Activated CD4-positive, alpha-beta T cell treated with anti-CD3 and anti-CD28 coated beads, Interleukin-2, amount 50 U/mL, for 4 hours (primary cell): ENCODE measurements at places on chromosomes 11 and 22.

GRCh38 chr11:34614344-34615104 lies 6.4 kb upstream of the EHF start:
- no peak for DNase-seq

GRCh38 chr22:36492109-36492508 lies 10.7 kb upstream of the TXN2 start:
- DNase-seq: no peak

DNA sequence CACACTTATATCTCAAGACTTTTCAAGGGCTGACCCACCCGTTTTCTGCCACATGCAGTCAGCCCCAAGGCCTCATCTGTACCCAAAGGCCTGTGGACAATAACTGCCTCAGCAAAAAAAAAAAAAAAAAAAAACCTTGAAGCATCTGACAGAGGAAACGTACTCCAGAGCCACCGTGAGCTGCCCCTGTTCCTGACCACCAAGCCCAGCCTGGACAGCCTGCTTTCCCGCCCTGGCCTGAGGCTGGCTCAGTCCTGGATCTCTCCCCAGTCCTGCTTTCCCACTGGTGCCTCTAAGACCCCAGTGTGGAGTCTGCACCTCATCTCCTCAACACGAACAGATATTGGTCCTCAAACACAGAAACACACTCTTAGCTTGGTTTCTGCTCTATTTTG lies 66.5 kb downstream of the SLC35F2 start:
- no peak for DNase-seq

DNA sequence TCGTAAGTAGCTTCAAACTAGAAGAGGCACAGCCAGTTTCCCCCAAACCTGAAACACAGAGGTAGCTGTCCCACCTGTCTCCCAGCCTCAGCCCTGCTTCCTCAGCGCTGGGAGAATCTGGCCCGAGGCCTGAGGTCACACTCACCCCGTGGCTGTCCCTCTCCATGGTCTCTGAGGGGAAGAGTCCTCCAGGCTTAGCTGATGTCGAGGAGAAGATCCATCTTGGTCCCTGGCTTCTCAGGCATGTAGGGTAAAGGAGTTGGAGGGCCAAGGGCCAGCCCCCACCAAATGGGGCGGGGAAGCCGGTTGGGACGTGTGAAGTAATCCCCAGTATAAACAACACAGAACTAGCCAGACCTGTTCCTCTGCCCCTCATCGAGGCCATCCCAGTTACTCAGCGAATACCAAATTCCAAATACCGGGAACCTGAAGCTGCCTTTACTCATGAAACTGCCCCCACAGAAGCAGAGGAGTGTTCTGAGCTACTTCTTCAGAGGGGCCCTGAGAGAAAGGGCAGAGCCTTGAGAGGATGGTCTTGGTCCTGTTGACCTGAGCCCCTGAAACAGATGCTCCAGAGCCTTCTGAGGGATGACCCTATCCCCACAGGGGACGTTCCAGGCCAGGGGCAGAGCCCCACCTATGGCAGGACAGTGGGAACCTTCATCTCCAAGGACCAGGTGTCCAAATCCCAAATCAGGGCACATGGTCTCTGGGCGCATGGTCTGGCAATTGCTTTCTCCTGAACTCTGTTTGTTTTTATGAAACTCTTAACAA lies at the start of gene TMPRSS13:
Gene TMPRSS13, minus strand, starts transcription at position 261 of the 774 bp plus-strand sequence. Its CDS starts 95 bp downstream, at position 166.
- no peak for DNase-seq

DNA sequence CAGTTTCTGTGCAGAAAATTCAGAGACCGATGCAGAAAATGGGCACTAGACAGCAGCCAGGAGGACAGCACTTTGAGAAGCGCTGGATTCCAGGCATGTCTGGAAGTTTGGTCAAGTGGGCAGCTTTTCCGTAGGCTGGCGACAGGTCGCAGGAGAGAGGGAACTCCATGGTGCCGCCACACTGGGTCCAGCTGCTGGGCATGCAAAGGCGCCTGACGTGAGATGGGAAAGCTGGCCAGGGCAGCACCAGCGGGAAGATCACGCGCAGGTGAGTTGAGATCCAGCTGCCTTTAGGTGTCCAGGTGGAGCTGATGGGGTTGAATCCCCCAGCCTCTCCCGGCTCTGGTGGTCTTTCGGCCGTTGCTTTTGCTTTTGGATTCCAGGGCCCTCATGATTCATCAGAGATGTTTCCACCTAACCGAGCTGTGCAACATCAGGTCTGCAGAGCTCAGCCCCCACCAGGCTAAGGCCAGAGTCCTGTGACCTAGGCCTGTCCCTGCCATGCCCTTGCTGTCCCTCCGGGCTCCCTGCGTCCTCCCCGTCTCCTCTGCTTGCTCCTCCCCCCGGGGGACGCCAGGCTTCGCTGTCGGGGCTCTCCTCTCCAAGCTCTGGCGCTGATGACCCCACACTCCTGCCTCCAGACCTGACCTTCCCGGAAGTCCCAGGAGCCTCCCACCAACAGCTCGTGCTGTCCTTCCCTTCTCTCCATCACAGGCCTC lies 1001.7 kb downstream of the BRD1 start:
- DNase-seq: no peak

GRCh38 chr11:119937412-119937811 lies 200.5 kb downstream of the TRIM29 start:
- no peak for DNase-seq

GRCh38 chr11:71976551-71976950 lies 22.2 kb upstream of the IL18BP start:
- no peak for DNase-seq

GRCh38 chr11:72038491-72038890 lies 39.8 kb downstream of the IL18BP start:
- no peak for DNase-seq

- no peak for DNase-seq
Measured at GRCh38 chr11:65262776-65263175, 1.0 kb downstream of the POLA2 start.

DNA sequence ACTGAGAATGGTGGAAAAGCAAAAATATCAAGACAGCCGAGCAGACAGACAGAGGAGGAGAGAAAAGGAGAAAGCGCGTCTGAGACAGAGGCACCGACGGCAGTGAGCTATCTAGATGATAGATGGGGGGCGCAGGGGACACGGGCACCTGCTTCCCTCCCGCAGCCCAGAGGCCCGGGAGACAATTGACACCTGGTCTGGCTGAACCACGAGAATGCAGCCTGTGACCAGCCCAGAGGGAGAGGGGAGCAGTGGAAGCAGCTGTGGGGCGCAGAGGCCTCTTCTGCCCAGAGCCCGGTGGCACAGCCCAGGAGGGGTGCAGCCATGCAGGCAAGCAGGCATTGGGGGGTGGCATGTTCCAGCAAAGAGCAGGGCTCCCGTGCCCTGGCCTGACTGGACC lies 48.2 kb downstream of the ELFN2 start:
- DNase-seq: no peak

- no peak for DNase-seq
Measured at GRCh38 chr11:120606211-120607010, 94.9 kb downstream of the GRIK4 start.

DNA sequence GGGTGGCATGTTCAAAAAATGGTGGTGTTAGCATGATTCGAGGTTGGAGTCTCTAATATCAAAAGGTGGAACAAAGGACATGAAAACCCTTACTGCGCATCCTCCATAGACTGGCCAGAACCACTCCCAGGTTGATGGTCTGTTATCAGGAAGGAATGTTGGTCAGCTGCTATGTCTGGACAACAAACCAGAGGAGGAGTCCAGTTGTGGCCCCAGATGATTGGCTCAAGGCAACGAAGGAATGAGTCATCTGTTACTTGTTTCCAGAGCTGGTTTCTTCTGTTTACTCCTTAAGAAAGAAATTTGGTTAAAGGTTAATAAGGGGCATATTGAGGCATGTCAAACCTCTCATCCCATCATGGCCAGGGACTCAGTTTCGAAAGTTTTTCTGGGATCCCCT lies 56.8 kb upstream of the GRIA4 start:
- DNase-seq: no peak

GRCh38 chr11:80521592-80521991 lies 1080.8 kb upstream of the TENM4 start:
- no peak for DNase-seq

DNA sequence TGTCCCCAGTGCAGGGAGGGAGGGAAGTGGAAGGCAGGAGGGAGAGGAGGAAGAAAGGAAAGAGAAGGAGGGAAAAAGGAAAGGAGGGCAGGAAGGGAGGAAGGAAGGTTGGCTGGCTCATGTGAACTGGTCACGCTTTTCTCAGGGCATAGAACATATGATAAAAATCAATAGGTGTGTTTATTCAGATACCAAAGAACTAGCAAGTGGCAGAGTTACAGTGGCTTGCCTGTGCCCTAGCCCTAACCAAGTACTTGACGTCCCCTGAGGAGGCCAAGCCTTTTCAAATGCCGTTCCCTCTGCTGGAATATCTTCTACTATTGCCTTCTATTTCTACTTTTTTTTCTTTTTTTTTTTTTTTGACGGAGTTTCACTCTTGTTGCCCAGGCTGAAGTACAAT lies 33.5 kb downstream of the CHRDL2 start:
- no peak for DNase-seq

DNA sequence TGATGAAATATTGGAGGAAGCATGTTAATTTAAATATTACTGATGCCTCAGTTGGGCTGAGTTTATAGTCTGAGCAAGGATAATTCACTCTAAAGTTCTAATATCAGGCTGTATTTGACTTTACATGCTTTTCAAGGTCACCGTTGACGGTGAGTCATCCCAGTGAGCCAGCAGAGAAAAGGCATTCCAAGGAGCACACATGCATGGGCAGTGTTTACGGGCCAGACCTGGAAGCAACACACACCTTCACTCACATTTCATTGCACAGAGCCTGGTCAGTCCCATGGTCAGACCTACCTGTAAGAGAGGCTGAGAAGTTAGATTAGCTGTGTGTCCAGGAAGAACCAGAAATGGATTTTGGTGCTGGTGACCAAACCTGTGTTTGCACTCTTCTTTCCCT lies 53.5 kb downstream of the COMMD9 start:
- no peak for DNase-seq

DNA sequence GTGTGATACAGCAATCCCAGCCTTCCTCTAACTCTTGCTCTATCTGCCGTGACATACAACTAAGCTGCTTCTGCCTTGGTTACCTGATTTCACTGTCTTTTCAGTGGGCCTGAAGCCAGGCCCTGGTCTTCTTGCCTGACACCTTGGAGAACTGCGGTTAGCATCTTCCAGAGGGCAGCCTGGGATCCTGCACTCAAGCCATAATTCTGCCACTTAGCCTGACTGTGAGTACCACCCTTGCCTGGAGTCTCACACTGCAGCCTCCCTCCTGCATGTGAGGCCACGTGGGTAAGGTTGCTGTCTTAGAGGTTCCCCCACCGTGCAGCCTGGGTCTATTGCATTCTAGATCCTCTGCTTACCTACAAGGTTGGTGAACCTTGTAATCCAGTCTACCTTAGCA lies 35.8 kb downstream of the USP35 start:
- no peak for DNase-seq

- DNase-seq: no peak
Measured at GRCh38 chr22:29108137-29108536, 35.3 kb downstream of the KREMEN1 start.

DNA sequence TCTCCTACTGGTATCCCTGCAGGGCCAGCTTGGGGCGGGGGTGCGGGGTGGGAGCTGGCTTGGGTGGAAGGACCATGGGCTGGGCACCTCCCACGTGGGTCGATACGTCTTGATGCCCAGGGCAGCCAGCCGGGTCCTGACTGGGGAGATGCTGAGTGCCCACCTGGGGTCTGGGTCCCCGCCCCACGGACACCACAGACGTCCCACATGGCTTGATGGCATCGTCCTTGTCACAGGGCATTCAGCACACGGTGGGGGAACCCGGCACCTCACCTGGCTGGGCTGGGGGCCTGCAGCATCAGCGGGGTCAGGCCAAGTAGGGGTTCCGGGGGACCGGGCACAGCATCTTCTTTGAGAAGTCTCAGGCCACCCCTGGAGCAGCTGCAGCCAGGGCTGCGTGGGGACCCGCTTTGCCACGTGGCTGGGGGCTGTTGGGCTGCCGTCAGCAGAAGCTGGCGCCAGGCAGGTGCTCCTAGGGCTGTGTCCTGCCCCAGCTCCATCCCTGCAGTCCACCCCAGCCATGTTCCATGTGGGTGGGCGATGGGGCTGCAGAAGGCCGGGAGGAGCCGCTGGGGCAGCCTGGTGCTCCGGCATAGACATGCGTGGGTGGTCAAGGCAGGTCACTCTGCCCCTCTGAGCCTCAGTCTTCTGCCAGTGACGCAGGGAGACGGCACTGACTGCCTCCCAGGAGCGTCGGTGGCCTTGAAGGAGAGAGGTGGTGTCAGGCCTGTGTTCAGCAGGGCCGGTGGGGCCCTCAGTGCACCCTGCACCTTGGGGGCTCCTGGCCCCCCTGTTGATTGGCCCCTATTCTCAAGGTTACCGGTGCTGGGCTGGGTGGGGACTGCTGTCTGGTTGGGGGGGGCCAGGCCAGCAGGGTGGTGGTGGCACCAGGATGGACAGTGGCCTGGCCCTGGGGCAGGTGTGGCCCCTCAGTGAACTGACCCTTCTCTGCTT lies 8.4 kb downstream of the SELENOO start:
- no peak for DNase-seq

GRCh38 chr11:98423933-98424332 lies 596.8 kb upstream of the CNTN5 start:
- no peak for DNase-seq

- no peak for DNase-seq
Measured at GRCh38 chr11:131458421-131458820, 88.0 kb downstream of the NTM start.

DNA sequence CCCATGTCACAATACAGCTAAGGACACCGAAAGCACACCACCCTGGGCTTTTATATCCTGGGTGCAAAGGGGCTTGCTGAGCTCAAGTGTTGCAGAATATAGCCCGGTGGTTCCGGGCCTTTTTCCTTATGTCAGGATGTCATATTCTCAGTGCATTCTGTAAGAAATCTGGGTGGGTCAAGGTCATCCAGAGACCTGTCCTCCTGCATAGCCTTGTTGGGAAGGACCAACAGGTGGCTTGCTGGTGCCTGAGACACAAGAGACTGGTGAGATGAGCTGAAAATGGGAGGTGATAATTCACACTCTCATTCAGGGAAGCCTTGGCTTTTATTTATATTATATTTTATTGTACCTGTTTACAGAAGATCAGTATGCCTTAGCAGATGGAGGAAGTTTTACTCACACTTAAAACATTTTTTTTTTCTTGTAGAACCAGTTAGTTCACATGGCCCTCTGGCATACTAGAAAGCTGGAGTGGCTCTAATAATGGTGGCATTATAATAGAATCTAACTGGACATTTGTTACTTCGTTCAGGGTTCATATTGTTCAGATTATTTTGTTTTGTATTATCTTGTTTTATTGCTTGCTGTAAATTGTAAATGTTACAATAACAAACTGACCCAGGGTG lies 14.6 kb upstream of the TMEM123 start:
- no peak for DNase-seq

DNA sequence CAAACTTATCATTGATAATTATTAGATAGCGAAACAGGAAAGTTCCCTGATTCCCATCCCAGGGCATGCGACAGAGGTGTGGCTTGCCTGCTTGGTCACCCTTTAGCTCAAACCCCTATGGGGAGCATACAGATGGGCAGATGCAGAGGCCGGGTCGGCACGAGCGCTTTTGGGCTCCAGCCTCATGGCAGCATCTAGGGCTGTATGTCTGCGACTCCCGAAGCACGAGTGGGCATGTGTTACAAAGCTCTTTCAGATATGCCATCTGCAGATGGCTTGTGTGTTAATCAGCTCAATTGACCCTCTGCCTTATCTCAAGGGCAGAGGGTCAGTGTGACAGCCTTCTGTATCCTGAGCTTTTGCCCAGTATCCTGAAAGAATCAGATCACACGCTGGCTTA lies 2069.3 kb upstream of the RAG2 start:
- DNase-seq: no peak

GRCh38 chr22:36797374-36797773 lies 19.5 kb downstream of the PVALB start:
- no peak for DNase-seq

- no peak for DNase-seq
Measured at GRCh38 chr11:128716661-128717210, 22.9 kb downstream of the FLI1 start.

GRCh38 chr22:48744967-48745841 lies 1082.5 kb downstream of the BRD1 start:
- DNase-seq: no peak
